ENCODE measurements at places on chromosomes 4 and X.

DNA sequence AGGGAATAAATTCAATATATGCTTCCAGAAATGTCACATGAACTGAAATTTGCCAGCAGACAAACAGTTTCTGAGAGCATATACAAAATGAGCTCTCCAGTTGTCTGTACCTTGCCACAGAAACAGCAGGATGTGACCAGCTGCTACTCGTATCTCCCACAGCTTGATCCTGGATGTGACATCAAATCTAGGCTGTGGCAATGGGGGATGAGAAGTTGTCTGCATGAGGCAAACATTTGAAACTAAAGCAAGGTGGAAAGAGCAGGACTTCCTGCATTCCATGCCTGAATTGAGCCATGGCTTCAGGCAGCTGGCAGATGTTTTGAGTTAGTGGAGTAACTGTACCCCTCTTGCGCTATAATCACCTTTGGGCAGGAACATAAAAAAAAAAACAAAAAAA, 1724.0 kb downstream of the RPA4 start:
- H3K4me3 ChIP-seq = no peak overlapping the region
- peaks cover 42% of the 10 kb centered on the region for H3K4me1 ChIP-seq
- no peaks in the 10 kb centered on the region for H3K27me3 ChIP-seq
- no peak for DNase-seq

DNA sequence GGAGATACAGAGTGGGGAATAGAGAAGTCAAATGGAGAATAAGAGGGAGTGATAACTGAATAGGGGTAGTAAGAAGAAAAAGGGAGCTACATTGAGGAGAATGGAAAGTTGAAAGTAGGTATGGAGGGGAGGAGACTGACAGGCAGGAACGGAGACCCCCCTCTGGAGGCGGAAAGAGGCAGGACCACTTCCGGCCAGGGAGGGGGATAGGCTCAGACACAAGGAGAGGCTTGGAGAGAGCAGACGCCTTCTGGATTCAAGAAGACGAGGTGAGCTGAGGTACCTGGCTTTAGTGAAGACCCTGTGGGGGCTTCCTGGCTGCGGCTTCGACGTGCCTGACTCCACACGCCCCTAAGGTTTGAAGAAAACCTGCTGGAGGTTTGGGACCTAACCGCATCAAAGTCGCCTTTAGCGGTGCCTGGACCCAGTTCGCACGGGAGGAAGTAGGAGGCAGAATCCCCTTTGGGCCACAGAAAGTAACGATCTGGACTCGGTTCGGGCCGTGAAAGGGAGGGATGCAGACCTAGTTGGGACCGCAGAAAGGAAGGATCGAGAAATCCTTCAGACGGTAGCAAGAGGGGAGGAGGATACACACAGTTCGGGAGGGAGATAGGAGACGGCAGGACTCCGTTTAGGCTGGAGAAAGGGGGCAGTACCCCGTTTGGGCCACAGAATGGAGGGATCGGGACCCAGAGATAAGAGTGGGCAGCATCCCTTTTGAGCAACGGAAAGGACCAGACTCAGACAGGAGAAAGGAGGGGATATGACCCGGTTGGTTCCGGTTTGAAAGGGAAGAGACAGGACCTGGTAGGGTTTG, at the start of gene TRO:
TSS of gene TRO (plus strand) at position 215 of the 817 bp plus-strand sequence. CDS start 1,423 bp downstream, outside the sequence.
- H3K4me1 ChIP-seq = peaks cover 2% of the 10 kb centered on the region
- H3K27me3 ChIP-seq = peaks cover 2% of the 10 kb centered on the region
- peak within 1 kb of the TSS; percentile 89 for H3K4me3 ChIP-seq
- DNase-seq = no peak
- peak within 1 kb of the TSS; percentile 87 for H3K27ac ChIP-seq

GRCh38 chrX:107560980-107561379, 67.3 kb upstream of the PRPS1 start:
- peaks cover 15% of the 10 kb centered on the region for H3K4me1 ChIP-seq
- no peak for DNase-seq
- H3K4me3 ChIP-seq = no peak overlapping the region
- H3K36me3 ChIP-seq = no peaks in the 10 kb centered on the region

DNA sequence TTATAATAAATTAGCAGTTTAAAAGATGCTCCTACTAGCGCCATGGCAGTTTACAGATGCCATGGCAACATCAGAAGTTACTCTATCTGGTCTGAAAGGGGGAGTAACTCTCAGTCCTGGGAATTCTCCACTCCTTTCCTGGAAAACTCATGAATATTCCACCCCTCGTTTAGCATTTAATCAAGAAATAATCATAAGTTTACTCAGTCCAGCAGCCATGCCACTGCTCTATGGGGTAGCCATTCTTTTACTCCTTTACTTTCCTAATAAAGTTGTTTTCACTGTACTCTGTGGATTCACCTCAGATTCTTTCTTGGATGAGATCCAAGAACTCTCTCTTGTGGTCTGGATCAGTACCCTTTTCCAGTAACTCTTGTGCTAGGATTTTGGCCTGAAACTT, 52.3 kb downstream of the GUCY1B1 start:
- no peak overlapping the region for H3K27ac ChIP-seq
- no peak overlapping the region for H3K4me3 ChIP-seq
- H3K27me3 ChIP-seq = no peaks in the 10 kb centered on the region
- DNase-seq = no peak
- peaks cover 4% of the 10 kb centered on the region for H3K4me1 ChIP-seq

DNA sequence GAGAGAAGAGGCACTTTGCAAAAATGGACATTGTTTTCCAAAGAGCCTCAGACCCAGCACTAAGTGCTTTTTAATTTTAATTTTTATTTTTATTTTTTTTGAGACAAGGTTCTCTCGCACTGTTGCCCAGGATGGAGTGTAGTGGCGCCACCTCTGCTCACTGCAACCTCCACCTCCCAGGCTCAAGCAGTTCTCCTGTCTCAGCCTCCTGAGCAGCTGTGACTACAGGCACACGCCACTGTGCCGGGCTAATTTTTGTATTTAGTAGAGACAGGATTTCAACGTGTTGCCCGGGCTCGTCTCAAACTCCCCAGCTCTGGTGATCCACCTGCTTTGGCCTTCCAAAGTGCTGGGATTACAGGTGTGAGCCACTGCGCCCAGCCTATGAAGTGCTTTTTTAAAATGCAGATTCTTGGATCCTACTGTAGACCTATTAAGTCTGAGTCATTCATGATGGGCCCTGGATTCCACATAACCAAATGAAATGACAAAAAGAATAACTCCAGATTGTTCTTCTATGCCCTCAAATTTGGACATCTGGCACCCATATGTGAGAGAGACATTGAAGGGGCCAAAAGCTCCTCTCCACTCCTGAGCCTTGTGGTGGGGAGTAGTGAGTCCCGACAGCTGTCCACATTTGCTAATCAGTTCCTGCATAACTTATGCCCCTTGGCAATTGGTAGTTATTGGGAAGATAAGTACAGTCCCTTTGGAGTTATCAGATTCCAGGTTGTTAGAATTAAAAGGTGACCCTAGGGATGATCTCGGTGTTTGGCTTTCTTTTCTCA, 3.6 kb downstream of the NOCT start:
- peaks cover 50% of the 10 kb centered on the region for H3K4me1 ChIP-seq
- H3K27ac ChIP-seq = peak overlapping the region; percentile 62
- peak overlapping the region; percentile 32 for H3K4me3 ChIP-seq
- H3K36me3 ChIP-seq = peaks cover 2% of the 10 kb centered on the region
- H3K27me3 ChIP-seq = no peaks in the 10 kb centered on the region

GRCh38 chrX:80879143-80879542, 69.5 kb upstream of the BRWD3 start:
- no peaks in the 10 kb centered on the region for H3K36me3 ChIP-seq
- DNase-seq = no peak
- H3K4me3 ChIP-seq = no peak overlapping the region
- H3K27me3 ChIP-seq = peaks cover 1% of the 10 kb centered on the region

- no peaks in the 10 kb centered on the region for H3K27me3 ChIP-seq
- H3K36me3 ChIP-seq = no peaks in the 10 kb centered on the region
- H3K4me3 ChIP-seq = no peak overlapping the region
- peaks cover 15% of the 10 kb centered on the region for H3K4me1 ChIP-seq
Observed at GRCh38 chr4:102497986-102498385, 3.2 kb upstream of the NFKB1 start.

- no peaks in the 10 kb centered on the region for H3K36me3 ChIP-seq
- H3K27ac ChIP-seq = no peak overlapping the region
Observed at GRCh38 chrX:49139713-49140112, 16.2 kb upstream of the GPKOW start.

DNA sequence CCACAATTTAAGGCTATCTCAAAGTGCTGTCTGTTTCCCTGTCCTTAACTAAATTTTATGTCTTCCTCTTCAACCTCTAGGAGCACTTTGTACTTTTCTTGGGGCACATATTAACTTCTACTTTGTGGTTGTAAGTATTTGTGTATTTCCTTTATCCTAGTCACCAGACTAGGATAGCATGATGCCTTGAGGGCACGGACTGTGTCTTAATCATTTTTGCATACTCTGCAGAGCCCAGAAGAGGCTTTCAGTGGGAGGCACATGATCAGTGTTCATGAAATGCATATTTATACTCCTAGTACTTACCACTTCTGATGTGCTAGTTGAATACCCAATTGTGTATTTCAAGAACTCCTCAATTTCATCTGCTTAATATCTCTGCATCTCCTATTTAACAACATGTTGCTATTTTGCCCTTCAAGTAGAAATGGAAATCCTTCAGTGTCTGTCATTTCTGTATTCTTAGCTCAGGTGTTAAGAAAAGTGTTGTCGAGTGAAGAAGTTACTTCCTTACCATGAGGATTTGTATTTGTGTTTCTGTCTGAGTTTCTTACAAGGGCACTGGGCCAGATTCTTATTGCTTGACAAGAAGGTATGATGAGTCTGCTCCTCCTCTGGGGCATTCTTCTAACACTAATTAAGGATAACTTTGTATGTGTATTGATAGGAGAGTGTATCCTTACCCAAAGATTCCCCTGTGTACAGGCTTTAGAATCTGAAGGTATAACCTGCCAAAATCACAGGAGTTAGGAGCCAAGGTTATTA, 28.3 kb upstream of the PGRMC2 start:
- H3K36me3 ChIP-seq = peaks cover 6% of the 10 kb centered on the region
- H3K27me3 ChIP-seq = no peaks in the 10 kb centered on the region
- H3K4me1 ChIP-seq = peaks cover 15% of the 10 kb centered on the region

DNA sequence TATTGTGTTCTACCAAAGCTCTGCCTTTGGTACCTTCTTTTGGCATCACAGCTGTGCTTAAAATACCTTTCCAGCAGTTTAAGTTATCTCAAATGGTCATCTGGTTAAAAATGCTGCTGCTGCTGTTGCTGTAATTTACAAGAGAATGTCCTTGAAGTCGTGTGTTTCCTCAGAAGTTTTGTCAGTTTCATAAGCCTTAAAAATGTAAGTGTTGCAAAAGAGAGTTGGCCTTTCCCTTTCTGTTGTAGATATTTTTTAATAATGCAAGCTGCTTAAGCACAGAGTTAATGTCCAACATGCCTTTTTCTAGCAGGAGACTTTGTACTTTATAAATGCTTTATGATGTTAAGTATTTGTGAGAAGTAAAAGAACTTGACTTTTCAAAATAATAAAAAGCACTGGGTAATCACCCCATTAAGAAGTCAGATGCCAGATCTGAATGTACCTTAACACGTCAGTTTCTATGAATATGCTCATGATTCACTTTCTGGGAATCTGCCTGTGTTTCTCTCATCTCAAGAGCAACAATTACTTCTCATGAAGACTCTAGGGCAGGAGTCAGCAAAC, 35.3 kb upstream of the TENM3 start:
- no peaks in the 10 kb centered on the region for H3K36me3 ChIP-seq
- no peak for DNase-seq
- H3K27ac ChIP-seq = peak overlapping the region; percentile 75
- no peak overlapping the region for H3K4me3 ChIP-seq
- no peaks in the 10 kb centered on the region for H3K27me3 ChIP-seq
- peaks cover 39% of the 10 kb centered on the region for H3K4me1 ChIP-seq

- H3K4me1 ChIP-seq = peaks cover 60% of the 10 kb centered on the region
- H3K27me3 ChIP-seq = no peaks in the 10 kb centered on the region
- H3K36me3 ChIP-seq = peaks cover 4% of the 10 kb centered on the region
Observed at GRCh38 chr4:184444953-184445309, 29.4 kb downstream of the IRF2 start.

DNA sequence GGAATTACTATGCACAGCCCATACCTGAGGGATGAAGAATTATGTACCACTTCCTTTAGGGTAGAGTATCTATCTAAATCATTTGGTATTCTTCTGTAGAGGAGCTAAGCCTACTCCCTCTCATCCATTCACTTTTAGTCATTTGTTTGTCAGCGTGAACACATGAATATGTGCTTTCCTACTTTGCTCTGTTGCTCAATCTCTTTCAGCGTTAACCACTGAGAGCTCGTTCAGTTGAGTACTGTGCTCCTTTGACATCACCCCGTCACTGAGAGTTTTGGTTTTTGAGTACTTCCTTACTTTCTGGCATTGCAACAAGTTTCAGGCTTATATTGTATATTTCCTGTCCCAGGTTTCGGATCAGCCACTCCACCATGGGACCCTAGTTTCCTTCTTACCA, 700.6 kb downstream of the NLGN4X start:
- DNase-seq = no peak
- no peaks in the 10 kb centered on the region for H3K36me3 ChIP-seq
- H3K27ac ChIP-seq = no peak overlapping the region
- H3K4me1 ChIP-seq = no peaks in the 10 kb centered on the region

DNA sequence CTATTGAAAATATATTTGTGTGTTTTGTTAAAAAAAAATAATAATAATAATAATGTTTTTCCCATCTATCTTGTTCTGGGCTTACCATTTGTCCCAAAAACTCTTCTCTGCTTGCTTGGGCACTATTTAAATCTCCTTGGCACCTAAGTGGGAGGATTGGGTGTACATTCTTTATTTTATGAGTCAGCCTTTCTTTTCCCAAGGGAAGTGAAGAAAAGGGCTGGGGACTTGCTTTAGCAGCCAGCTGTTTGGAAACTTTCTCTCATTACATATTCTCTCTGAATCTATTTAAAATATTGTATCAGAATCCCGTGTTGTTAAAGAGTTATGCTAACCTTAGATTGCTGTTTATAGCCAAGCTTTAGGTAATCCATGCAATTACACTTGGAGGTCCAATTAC, 2332.4 kb downstream of the ARAP2 start:
- peaks cover 4% of the 10 kb centered on the region for H3K4me1 ChIP-seq
- DNase-seq = no peak
- H3K27me3 ChIP-seq = no peaks in the 10 kb centered on the region

DNA sequence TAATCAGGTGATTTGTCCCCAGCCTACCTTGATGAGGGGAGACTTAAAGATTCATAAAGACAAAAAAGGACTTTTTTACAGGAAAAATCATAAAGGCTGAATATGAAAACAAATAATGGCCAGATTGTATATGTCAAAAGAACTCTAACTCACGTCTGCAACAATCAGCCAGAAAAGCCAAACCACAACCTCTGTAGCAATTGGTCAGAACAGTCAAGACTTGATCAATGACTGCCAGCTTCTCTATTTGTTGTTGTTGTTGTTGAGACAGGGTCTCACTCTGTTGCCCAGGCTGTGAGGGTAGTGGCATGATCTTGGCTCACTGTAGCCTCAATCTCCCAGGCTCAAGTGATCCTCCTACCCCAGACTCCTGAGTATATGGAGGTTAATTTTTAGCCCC, 35.9 kb upstream of the PPA2 start:
- H3K4me3 ChIP-seq = no peak overlapping the region
- H3K27ac ChIP-seq = no peak overlapping the region
- DNase-seq = no peak

DNA sequence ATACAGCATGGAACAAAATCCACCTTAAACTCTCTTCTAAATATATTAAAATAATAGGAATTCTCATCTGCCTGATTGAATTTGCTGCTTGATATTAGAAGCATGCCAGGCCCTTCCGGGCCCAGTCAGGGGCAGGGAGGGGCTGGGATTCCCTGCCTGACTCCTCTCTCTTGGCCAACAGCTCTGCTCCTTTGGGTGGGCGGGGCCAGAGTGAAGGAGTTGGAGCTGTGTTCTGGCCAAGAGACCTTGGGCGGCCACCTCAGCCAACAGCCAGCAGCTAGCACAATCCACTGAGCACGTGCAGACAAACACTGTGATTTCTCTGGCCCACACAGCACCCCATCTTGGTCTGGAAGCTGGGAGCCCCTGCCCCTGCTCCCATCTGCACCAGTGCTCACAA, 140.3 kb downstream of the PJA1 start:
- H3K27ac ChIP-seq = no peak overlapping the region
- H3K27me3 ChIP-seq = no peaks in the 10 kb centered on the region
- DNase-seq = peak; percentile 81
- peaks cover 2% of the 10 kb centered on the region for H3K36me3 ChIP-seq
- peaks cover 5% of the 10 kb centered on the region for H3K4me1 ChIP-seq

Data from osteocyte (in vitro differentiated cells).